ENCODE measurements at places on chromosomes 2 and 18.

- peak overlapping the region; percentile 78 for H3K27ac ChIP-seq
- H3K4me3 ChIP-seq: no peak overlapping the region
- no peaks in the 10 kb centered on the region for H3K27me3 ChIP-seq
- H3K36me3 ChIP-seq: no peaks in the 10 kb centered on the region
Observed at GRCh38 chr2:168727904-168728470, 74.5 kb upstream of the NOSTRIN start.

GRCh38 chr2:232949016-232949415, 64.0 kb downstream of the NGEF start:
- no peak overlapping the region for H3K4me3 ChIP-seq
- H3K4me1 ChIP-seq: no peaks in the 10 kb centered on the region
- H3K27ac ChIP-seq: no peak overlapping the region

GRCh38 chr2:68659081-68659480, 15.7 kb downstream of the PROKR1 start:
- no peak for DNase-seq
- H3K4me3 ChIP-seq: no peak overlapping the region
- H3K27ac ChIP-seq: no peak overlapping the region
- H3K4me1 ChIP-seq: peaks cover 7% of the 10 kb centered on the region

DNA sequence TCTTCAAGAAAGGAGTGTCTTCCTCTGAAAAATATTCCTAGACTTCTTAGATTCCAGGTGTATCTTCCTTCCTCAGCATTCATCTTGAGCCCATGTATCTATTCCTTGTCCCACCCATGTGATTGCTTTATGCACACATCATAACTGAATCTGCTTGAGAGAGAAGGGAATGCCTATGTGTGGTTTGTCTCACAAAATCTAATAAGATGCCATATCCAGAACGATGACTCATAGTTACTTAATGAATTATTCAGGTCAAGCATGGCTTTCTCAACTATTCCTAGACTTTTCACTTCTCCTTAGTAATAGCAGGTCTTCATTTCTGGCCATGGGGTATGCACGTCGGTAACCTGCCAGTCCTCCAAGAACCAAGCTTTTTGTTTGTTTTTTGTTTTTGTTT, 121.8 kb downstream of the SETBP1 start:
- peaks cover 31% of the 10 kb centered on the region for H3K4me1 ChIP-seq
- peak overlapping the region; percentile 85 for H3K27ac ChIP-seq
- no peaks in the 10 kb centered on the region for H3K36me3 ChIP-seq
- H3K27me3 ChIP-seq: no peaks in the 10 kb centered on the region
- no peak for DNase-seq

- H3K27ac ChIP-seq: no peak overlapping the region
- H3K36me3 ChIP-seq: no peaks in the 10 kb centered on the region
- DNase-seq: peak; percentile 21
- peaks cover 32% of the 10 kb centered on the region for H3K27me3 ChIP-seq
- no peaks in the 10 kb centered on the region for H3K4me1 ChIP-seq
Observed at GRCh38 chr2:115160531-115161080, 718.2 kb downstream of the DPP10 start.

- H3K27ac ChIP-seq: no peak overlapping the region
- no peak for DNase-seq
- H3K4me3 ChIP-seq: no peak overlapping the region
Observed at GRCh38 chr2:230018153-230018552, 50.6 kb downstream of the SLC16A14 start.

GRCh38 chr18:77108001-77108692, 24.4 kb downstream of the MBP start:
- H3K4me3 ChIP-seq: no peak overlapping the region
- H3K4me1 ChIP-seq: peaks cover 72% of the 10 kb centered on the region
- peak overlapping the region; percentile 89 for H3K27ac ChIP-seq
- peaks cover 19% of the 10 kb centered on the region for H3K36me3 ChIP-seq

- DNase-seq: no peak
- H3K36me3 ChIP-seq: peaks cover 6% of the 10 kb centered on the region
- no peak overlapping the region for H3K27ac ChIP-seq
- H3K4me1 ChIP-seq: peaks cover 10% of the 10 kb centered on the region
- H3K4me3 ChIP-seq: no peak overlapping the region
Observed at GRCh38 chr2:30144260-30144659, 2.5 kb upstream of the YPEL5 start.

DNA sequence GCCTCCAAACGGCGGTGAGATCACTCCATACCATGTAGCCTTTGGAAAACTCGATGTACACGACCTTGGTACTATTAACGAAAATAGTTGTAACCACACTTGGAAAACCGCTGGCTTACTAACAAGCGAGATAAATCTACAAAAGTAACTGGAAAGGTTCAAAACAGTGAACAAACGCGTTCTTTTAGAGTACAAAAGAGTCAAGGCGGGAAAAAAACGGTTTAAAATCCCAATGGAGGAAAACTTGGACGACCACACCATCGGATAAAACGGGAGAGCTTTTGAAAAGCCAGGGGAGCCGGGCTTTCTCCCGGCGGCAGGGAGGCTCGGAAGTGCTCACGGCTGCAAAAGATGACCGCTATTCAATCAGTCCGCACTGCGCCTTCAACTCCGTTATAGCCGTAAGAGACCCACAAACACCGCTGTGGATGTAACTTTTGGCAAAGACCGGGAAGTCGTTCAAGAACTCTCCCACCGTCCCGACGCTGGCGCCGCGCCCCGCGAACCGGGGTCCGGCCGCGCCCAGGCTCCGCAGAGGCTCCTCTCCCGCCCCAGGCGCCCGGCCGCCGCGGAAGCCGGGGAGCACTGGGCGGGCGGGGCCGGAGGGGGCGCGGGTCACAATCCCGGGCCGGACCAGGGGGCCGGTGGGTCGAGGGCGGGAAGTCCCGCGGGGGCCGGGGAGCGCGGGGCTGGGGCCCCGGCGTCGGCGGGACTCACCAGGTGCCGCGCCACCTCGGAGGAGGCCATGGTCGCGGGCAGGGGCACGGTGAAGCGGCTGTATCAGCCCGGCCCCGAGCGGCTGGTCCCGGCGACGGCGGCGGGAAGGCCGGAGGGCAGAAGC, 465 bp downstream of the SEPTIN10 start:
- H3K27ac ChIP-seq: peak overlapping the region; percentile 94
- H3K36me3 ChIP-seq: no peaks in the 10 kb centered on the region
- H3K4me1 ChIP-seq: peaks cover 36% of the 10 kb centered on the region
- peak; percentile 87 for DNase-seq

GRCh38 chr2:223100061-223100511, 48.1 kb downstream of the KCNE4 start:
- no peak overlapping the region for H3K4me3 ChIP-seq
- peaks cover 28% of the 10 kb centered on the region for H3K4me1 ChIP-seq
- no peaks in the 10 kb centered on the region for H3K27me3 ChIP-seq
- peak overlapping the region; percentile 75 for H3K27ac ChIP-seq
- no peaks in the 10 kb centered on the region for H3K36me3 ChIP-seq
- DNase-seq: no peak

All from stomach (tissue), 19 donors.